Activated naive CD8-positive, alpha-beta T cell treated with anti-CD3 and anti-CD28 coated beads, Interleukin-2, amount 50 U/mL, for 16 hours (primary cell): ENCODE measurements at places on chromosomes 13 and 19.

GRCh38 chr13:39144391-39144790, 106.1 kb downstream of the NHLRC3 start:
- no peak for DNase-seq

- no peak for DNase-seq
These were observed 1.8 kb upstream of the TM6SF2 start for GRCh38 chr19:19274716-19275565.

DNA sequence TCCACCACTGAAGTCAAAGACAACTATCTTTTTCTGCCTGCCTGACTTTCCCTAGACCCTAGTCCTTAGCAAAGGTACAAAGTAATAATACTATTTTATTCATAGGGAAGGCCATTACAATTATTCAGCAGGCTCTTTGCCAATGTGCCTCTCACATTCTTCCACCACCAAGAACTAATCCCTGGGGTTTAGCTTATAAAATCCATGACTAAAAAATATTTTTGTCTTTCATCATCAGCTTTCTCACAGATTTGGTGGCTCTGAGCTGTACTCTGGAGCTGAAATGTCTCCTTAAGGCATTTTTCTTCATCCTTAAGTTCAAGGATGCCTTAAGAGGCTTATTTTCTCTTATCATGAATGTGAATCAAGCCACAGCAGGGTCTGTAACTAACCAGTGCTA, 96.1 kb downstream of the OXGR1 start:
- no peak for DNase-seq

- no peak for DNase-seq
These were observed 6.9 kb downstream of the PEAK3 start for GRCh38 chr19:2274931-2275535.

DNA sequence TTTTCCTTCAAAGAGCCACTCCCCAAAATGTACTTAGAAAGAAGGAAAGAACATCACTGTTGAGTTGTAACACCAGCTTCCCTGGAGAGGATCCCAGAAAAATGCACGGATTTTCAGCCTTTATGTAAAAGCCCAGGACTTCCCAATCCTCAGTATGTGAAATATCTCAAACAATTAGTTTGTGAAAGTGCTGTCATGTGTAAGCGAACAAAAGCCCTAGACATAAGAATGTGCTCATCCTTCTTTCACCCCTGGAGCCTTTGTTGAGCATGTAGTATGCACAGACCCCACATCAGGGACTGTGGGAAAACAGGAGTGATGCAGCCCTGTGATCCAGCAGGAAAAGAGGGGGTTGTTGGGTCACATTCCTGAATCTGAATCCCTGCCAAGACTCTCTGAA, 441.4 kb upstream of the ZNF507 start:
- DNase-seq, result no peak

GRCh38 chr13:100357764-100358163, 230.8 kb downstream of the GGACT start:
- no peak for DNase-seq

GRCh38 chr13:44786756-44787155, 202.5 kb downstream of the NUFIP1 start:
- no peak for DNase-seq

GRCh38 chr13:94416454-94417080, 62.9 kb downstream of the DCT start:
- DNase-seq, result no peak

DNA sequence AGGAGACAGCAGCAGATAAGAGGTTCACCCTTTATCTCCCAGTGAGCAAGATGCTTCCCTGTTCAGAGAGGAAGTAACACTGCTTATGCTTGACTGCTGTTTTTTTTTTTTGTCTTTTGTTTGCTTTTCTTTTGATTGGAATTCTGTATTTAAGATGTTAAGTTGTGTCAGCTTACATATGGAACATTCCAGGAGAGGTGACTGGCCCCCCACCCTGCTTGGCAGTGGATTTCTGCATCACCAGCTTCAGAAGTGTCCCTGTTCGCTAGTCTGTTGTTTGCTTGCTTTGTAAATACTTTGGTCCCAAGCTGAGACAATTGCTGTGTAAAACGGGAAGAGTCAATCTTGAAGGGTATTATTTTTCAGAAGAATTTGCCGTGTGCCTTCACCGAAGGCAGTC, 43.0 kb downstream of the IFT88 start:
- no peak for DNase-seq

DNA sequence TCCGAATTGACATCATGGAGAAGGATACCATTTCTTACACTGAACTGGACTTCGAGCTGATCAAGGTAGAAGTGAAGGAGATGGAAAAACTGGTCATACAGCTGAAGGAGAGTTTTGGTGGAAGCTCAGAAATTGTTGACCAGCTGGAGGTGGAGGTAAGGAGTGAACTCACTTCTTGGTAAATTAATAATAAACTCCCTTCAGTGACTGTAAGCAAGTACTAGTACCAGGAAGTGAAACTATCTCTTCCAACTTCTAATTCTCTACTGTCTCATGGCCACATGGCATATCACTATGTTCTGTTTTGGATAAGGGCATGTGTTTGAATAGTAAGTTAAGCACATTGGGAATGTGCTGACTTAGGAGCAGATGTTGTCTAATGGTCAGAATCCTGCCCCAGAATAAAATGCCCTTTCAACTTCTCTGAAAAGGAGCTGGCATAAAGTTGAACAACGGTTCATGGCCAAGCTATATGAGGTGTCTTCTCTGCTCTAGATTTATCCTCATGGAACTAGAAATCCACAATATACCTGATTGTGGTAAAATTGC, 13.4 kb downstream of the OLFM4 start:
- DNase-seq, result no peak

- no peak for DNase-seq
These were observed 102.6 kb downstream of the LRCH1 start for GRCh38 chr13:46655377-46656180.

GRCh38 chr19:8577247-8577646, at the start of gene MYO1F:
TSS of gene MYO1F (minus strand) at chr19:8577442. CDS start at chr19:8577309, 133 bp downstream.
- DNase-seq, result no peak

DNA sequence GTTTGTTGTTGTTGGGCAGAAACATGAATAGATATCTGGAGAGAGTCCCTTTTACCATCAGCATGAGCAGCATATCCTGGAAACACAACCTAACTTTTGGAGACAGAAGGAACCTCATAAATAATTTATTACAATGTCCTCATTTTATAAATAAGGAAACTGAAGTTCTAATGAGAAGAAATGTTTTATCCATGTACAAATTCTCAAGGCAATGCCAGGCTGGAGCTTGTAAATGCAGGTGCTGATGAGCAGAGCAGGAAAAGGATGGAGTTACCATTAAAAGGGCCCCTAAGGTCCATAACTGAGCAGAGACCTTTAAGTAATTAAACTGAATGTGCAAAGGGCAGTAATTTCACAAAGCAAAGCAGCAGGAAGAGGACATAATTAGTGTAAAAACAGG, 17.3 kb downstream of the LCP1 start:
- no peak for DNase-seq

DNA sequence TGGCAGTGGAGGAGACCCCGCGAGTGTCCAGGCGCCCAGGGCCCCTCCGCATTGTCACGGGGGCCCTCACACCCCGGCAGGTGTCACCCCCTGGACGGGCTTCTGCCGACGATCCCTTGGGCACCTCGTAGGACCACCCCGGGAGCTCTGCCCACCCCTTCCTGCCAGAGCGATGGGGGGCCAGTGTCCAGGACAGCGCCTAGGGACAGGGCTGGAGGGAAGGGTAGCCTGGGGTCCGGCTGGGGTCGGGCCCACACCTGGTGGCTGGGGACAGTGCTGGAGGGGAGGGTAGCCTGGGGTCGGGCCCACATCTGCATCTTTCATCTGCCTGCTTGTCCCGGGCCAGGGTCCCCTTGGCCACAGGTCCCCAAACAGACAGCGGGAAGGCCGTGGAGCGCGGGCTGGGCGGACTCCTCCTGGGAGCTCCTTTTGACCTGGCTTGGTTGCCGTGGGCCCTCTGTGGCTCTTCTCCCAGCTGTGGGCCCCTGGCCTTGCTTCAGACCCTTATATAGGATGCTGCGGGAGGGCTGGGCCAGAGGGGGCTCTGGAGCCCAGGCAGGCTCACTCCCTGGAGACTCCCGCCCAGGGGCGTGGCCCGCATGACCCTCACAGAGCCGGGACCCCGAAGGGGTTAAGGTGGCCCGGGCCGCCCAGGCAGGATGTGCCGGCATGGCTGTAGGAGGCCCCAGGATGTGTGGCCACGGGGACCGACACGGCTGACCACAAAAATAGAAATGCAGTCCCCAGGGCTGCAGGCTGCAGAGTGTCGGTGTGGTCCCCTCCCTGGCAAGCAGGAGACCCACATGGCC, 74.1 kb upstream of the MCF2L start:
- no peak for DNase-seq

DNA sequence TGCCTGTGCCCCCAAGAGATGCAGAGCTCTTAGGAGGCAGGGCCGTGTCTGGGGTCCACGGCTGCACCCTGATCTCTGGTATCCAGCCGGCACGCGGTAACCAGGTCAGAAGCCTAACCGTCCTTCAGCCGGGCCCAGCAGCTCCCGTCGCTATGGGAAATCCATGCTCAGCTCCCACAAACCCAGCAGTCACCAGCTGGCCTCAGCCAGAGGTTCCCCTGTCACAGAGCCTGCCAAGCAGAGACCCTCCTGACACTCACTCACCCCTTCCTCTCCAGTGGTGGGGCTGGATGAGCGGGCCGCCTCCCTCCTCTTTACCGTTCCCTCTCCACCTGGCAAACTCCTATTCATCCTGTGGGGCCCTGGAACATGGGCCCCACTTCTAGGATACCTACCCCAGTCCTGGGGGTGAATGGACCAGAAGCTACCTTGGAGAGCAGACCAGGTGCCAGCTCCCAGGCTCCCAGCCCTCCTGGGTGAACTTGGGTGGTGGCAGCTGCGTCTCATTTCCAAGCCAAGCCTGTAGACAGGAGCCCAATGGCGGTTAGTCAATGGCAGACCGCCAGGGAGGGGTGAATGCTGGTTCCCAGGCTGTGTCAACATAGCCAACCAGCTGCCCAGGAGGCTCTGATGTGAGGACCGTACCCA, 21.4 kb upstream of the TCF3 start:
- DNase-seq, result no peak

DNA sequence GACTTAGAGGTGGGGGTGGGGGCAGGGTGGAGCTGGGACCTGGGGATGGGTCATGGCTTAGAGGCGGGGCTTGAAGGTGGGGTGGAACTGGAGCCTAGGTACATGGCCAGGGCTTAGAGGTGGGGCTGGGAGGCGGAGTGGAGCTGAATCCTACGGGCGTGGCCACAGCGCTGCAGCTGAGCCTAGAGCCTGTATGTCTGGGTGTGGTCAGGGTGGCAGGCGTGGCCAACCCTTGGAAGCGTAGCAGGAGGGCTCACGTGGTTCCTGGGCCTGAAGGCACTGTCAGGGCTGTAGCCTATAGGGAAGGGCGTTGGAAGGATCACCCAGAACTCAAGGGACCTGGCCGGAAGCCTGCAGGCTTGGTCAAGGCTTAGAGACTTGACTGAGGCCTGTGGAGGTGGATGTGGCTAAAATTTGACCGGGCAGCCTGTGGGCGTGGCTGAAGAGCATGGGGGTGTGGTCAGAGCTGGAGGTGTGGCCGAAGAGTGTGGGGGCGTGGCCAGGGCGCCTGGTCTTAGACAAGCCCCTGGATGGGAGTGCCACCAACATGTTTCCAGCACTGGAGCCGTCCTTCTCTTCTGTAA, 24.3 kb downstream of the COLGALT1 start:
- DNase-seq, result no peak

DNA sequence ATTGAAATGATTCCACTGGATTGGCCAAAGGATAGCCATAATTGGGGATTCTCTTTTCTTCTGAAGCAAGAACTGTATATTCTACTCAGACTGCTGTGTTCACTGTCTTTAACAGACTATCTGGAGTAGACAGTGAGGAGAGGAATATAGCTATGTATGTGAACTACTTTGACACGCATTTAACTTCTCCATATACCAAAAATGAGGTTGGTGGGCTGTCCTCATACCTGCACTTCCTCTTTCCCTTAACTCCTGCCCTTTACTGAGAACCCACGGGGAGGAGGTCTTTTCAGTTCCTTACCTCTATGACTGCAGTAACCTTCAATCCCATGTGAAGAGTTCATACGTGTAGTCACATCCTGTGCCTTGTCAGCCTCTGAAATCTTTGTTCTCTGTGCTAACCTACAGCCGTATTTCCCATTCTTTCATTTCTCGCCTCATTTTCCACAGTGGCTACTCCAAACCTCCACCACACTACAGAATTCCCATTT, 305.8 kb downstream of the MTUS2 start:
- no peak for DNase-seq

- DNase-seq, result no peak
These were observed 1.4 kb upstream of the SAMD1 start for GRCh38 chr19:14091813-14092462.

- DNase-seq, result no peak
These were observed 421.1 kb downstream of the FGF9 start for GRCh38 chr13:22091971-22092300.

DNA sequence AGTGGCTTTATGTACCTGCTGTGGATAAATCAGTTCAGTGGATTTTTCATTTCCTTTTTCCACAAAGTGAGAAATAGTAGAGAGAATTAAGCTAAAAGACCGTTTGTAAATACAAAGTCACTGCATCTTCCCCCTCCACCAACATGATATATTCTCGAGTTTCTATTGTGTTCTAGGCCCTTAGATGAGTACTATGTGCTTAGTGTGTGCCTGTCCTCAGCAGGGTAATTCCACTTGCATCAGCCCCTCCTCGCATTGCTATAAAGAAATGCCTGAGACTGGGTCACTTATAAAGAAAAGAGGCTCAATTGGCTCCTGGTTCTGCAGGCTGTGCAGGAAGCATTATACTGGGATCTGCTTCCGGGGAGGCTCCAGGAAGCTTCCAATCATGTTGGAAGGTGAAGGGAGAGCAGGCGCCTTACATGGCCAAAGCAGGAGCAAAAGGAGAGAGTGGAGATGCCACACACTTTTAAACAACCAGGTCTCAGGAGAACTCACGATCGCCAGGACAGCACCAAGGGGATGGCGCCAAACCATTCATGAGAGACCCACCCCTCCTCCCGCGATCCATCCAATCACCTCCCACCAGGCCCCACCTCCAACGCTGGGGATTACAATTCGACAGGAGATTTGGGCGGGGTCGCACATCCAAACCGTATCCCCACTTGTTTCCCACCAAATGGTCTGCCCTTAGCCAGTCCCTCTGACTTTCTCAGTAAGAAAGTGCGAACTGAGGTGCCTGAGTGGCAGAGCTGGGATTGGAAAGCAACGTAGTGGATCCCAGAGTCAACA, 102.3 kb upstream of the ABCC4 start:
- DNase-seq, result no peak

GRCh38 chr13:31503626-31504025, 235.7 kb upstream of the RXFP2 start:
- no peak for DNase-seq
